ENCODE measurements at places on chromosomes 2 and 18.

- DNase-seq: no peak
Observed at GRCh38 chr2:137846993-137847392, 117.3 kb upstream of the HNMT start.

GRCh38 chr2:19361325-19361990 is 3.0 kb upstream of the OSR1 start:
- DNase-seq: no peak

DNA sequence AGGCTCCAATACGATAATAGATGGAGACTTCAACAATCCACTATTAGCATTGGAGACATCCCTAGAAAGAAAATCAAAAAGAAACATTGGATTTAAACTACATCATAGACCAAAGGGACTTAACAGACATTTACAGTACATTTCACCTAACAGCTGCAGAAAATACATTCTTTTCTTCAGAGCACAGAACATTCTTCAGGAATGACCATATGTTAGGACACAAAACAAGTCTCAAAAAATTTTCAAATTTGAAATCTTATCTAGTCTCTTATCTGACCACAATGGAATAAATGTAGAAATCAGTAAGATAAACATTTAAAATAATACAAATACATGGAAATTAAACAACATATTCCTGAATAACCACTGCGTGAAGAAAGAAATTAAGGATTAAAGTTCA is 68.7 kb downstream of the STRADB start:
- DNase-seq: no peak

GRCh38 chr2:218168635-218169462 is 2.1 kb upstream of the CXCR1 start:
- DNase-seq: peak; percentile 77

- DNase-seq: no peak
Observed at GRCh38 chr18:77106331-77106730, 26.3 kb downstream of the MBP start.

- no peak for DNase-seq
Observed at GRCh38 chr2:58237741-58238140, 3.4 kb downstream of the FANCL start.

DNA sequence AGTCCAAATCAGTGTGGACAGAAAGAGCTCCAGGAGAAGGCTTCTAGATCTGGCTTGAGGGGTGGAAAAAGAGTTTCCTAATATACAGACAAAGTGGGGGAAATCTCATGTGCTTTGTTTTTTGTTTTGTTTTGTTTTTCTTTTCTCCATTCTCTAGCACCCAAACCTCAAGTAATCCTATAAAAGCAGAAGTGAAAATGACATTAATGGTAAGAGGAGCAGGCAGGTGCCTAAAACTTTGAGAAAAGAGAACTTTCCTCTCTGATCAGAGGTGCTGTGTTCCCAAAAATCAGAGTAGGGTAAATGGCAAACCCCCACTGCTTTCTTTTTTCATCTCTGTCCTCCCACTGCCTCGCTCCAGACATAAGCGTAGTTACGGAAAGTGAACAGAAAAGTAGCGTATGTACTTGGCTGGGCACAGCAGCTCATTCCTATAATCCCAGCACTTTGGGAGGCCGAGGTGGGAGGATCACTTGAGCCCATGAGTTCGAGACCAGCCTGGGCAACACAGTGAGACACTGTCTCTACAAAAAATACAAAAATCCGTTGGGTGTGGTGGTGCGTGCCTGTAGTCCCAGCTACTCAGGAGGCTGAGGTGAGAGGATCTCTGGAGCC is 77.8 kb downstream of the FAM161A start:
- no peak for DNase-seq

GRCh38 chr2:69386789-69387734 is at the start of gene GFPT1:
Gene GFPT1, minus strand, starts transcription at chr2:69387227. Its CDS starts 156 bp downstream, at chr2:69387071.
- peak; percentile 97 for DNase-seq

DNA sequence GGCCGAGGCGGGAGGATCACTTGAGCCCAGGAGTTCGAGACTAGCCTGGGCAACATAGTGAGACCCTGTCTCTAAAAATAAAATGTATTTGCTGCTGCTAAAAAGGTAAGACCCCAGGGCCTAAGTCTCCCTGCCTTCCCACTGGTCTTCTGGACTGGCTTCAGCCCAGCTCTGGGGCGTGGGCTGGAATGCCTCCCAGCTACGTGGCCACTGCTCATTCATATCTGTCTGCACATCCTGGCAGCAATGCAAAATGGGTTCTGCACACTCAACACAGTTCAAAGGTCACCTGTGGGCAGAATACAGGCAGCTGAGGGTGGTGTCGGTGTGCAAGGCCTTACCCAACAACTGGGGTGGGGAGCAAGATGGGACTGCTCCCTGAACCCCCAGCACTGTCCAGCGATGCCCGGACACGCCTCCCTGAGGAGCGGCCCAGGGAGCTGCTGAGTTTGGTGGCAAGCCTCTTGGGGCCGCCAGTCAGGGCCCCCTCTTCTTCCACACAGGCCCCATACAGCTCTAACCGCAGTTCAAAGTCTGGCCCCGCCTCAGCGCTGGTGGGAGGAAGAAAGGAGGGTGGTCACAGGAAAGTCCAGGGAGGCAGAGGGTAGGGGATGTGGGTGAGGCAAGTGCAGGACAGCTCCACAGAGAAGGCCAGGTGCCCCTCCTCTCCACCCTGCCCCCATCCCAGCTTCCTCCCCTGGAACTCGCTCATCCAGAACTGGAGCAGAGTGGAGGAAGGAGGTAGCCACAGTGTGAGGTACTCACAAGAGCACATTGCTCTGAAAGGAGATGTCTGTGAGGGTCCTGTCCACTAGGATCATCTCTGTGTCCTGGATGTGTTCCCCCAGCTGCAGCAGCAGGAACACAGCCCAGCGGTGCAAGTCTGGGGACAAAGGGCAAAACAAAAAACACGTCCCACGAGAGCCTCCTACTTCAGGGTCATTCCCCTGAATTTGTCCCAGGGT is 8.2 kb downstream of the WDR54 start:
- no peak for DNase-seq

DNA sequence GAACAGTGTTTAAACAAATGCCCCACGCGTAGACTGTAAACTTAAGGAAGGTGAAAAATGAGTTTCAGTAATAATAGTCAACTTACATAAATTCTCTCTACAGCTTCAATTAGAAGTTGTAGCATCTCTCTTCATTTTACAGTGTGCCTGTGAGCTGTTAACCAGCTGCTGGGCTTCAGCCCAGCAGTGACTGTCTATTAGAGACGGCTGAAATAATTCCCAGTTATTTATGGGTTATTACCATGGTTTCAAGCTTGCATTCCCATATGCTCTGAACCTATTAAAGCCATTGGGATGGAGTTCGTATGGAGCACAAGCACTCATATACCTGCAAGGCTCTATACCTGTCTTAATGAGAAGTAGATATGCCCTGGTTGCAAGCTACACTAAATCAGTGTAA is 501.1 kb downstream of the CNTNAP5 start:
- no peak for DNase-seq

GRCh38 chr2:161245261-161245553 is 63.0 kb upstream of the PSMD14 start:
- DNase-seq: no peak

DNA sequence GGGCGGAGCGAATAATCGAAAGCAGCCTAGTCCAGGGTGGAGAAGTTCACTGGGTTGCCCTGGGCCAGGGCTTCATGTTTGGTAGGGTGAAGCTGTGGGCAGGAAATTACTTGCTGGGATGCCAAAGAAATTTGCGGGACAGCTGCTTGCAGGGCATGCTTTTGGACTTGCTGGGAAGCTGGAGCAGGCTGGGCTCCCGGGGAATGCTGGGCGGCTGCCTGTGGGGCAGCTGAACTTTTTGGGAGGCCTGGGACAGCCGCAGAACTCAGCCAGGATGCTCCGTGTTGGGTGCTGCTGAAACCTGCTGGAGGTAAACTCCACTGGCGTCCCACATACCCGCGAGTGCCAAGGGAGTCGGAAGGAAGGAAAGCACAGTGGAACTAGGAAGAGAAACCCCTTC is 31.9 kb downstream of the ASB1 start:
- no peak for DNase-seq

DNA sequence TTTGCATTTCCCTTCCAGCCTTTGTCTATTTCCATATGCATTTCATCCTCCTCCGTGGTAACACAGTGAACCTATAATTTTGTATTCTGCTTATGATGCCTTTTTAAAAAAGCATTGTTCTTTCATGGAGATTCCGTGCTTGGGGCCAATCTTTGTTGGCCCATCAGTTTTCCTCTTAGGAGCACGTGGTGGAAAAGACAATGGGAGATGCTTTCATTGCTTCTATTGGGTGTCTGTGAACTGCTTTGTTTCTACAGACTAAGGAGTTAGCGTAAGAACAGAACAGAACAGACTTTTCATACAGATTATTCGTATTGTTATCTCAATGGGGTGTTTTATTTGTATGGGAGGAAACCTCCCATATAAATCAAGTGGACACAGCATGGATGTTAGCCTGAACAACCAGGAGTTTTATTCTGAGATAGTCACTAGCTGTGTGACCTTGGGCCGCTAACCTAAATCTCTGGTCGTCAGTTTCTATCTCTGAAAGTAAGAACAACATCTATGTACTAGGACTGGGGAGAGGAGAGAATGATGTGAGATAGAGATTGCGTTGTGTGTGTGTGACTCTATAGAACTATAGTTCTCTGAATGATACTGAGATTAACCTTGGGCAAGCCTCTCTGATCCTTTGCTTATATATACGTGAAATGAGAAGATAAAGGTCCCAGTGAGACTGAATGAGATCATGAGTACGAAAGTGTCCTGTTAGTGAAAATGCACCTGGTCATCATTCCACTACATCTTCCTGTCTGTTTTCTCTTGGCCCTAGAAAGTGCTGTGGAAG is 22.9 kb upstream of the YWHAQ start:
- no peak for DNase-seq

DNA sequence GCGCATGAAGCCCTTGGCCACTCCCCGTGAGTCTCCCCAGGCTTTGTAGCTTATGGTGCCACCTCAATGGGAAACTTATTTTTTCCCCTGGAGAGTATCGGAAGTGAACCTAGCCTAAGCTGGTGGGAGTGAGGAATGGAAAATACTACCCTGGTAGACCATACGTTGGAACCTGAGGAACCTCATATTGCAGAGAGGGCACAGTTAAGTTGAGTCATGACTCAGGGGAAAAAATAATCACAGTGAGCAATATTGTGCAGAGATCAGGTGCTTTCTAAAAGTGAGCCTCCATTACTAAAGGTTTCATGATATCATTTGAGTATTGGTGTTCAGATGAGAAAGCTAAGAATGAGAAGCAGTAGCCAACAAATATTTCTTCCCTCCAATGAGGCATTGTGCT is 360.5 kb upstream of the NT5C1B start:
- no peak for DNase-seq
